ENCODE measurements at places on chromosomes 1 and 21.

DNA sequence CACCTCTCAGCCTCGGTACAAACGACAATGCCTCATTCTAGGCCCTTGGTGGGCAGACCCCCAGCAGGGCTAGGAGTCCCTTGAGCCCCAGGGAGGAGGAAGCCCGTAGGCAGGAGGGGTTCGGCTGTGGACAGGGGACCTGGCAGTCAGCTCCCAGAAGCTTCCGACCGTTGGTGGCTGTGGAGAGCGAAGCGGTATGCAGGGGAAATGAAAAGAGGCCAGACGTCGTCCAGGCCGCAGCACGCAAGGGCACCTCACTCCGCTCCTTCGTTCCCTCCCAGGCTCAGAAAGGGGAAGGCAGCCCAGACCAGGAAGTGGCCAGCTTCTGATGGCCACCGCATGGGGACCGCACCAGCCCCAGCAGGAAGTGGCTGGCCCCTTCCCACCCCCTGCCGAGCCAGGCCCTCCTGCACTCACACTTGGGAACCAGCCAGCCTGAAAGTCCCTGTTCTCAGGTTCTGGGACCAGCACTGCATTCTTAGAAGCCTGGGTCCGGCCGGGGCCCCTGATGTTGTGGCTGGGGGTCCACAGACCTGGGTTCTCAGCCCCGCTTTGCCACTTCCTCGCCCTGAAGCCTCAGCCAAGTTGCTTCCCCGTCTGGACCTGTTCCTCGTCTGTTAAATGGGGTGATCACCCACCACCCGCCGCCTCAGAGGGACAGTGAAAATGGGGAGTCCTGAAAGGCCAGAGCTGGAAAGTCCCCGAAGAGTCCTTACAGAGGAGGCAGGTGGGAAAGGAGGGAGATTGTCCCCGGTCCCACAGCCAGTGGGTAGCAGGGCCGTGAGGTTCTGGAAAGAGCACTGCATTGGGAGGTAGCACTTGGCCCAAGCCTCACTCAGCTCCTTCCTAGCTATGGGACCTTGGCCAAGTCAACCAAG, 104.0 kb upstream of the RUNX3 start:
- no peaks in the 10 kb centered on the region for H3K27me3 ChIP-seq
- H3K4me1 ChIP-seq = no peaks in the 10 kb centered on the region
- no peaks in the 10 kb centered on the region for H3K36me3 ChIP-seq
- no peak overlapping the region for H3K27ac ChIP-seq

- H3K4me3 ChIP-seq = no peak overlapping the region
- no peak overlapping the region for H3K27ac ChIP-seq
- no peaks in the 10 kb centered on the region for H3K27me3 ChIP-seq
- no peaks in the 10 kb centered on the region for H3K36me3 ChIP-seq
- no peak for DNase-seq
Measured at GRCh38 chr1:171457412-171457811, 27.9 kb upstream of the PRRC2C start.

DNA sequence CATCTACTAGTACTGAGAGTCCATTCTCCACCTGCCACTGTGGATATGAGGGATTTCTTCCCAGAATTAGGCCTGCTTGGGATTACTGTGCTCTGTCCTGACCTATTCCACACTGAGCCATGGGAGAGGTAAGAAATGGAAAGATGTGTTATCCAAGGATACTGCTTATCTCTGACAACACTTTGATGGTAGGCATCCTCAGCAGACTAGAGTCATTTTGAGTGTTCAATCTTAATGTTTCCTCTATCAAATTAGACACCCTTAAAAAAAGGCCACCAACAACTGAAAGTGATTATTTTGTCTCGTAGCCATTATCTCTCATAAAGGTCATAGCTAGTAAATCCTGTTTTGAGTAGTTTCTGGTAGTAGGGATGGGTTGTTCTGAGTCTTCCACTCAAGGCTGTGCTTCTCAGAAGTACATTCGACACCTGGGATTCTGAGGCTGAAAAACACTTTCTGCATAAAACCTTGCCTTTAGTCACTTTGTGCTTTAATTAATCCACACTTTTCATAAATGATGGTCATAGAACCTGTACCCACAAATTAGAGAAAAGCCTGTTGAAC, 8.8 kb downstream of the ATPAF1 start:
- no peak for DNase-seq
- H3K27ac ChIP-seq = no peak overlapping the region
- no peaks in the 10 kb centered on the region for H3K4me1 ChIP-seq
- H3K36me3 ChIP-seq = peaks cover 7% of the 10 kb centered on the region
- no peak overlapping the region for H3K4me3 ChIP-seq
- H3K27me3 ChIP-seq = no peaks in the 10 kb centered on the region

GRCh38 chr1:115757326-115757725, 11.2 kb downstream of the CASQ2 start:
- peak overlapping the region; percentile 77 for H3K27ac ChIP-seq
- H3K4me3 ChIP-seq = no peak overlapping the region
- peaks cover 33% of the 10 kb centered on the region for H3K4me1 ChIP-seq

DNA sequence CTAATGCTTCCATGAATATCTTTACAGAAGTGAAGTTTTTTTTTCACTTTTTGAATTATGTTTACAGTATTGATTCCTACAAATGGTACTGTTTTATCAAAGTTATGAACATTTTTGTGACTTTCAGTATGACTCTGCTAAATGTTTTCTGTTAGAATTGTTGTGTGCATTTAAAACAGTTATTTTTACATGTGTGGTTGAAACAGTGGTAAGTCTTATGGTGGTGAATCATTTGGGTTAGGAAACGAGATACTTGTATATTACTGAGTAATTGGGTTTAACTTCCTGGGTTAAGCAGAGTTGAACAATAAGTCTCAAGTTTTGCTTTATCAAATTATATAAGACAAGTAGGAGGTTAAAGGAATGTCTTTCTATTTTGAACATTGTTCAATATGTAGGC, 66.8 kb downstream of the VPS13D start:
- peaks cover 22% of the 10 kb centered on the region for H3K36me3 ChIP-seq
- no peaks in the 10 kb centered on the region for H3K4me1 ChIP-seq
- H3K27ac ChIP-seq = no peak overlapping the region

GRCh38 chr21:17451364-17451891, 61.4 kb upstream of the CXADR start:
- no peak overlapping the region for H3K27ac ChIP-seq
- H3K4me1 ChIP-seq = no peaks in the 10 kb centered on the region
- no peaks in the 10 kb centered on the region for H3K27me3 ChIP-seq
- H3K36me3 ChIP-seq = no peaks in the 10 kb centered on the region
- DNase-seq = no peak

DNA sequence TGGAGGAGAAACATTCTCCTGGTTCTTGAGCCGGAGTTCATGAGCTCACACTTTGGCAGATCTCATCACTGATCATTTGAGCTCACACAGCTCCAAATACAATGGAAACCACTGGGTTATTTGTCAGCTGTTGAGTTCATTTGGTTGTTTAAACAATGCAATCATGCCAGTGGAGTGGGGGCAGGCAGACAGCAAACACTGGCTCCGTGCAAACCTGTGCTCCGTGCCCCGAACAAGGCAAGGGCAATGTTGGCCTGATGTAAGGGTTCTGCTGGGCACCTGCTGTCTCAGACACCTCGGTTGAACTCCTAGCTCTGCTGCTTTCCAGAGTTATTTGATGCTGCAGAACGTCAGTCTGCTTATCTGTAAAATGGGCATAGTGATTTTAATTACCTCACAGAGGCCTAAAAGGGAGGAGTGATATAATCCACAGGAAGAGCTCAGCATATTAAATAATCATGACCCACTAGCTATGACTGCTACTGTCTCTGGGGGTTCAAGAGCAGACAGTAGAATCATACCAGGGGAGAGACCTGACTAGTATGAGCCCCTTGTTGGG, 20.0 kb upstream of the CLIC6 start:
- H3K4me1 ChIP-seq = peaks cover 4% of the 10 kb centered on the region
- H3K36me3 ChIP-seq = no peaks in the 10 kb centered on the region
- no peak for DNase-seq
- no peaks in the 10 kb centered on the region for H3K27me3 ChIP-seq
- no peak overlapping the region for H3K27ac ChIP-seq
- H3K4me3 ChIP-seq = no peak overlapping the region

DNA sequence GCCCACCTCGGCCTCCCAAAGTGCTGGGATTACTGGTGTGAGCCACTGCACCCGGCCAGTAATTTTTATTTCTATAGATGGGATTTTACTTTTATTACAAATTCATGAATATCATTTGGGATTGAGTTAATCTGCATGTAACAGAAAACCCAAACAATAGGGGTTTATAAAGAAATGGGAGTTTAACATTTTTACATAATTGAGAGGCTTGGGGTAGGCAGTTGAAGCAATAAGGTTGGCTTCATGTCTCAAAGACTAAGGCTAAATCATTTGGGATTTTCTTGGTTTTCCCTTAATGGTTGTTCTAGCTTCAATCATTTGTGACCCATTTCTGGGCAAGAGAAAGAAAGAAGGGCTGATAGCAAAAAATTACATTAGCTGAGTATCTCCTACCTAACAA, 118.7 kb upstream of the FOXD3 start:
- no peak overlapping the region for H3K27ac ChIP-seq
- DNase-seq = no peak
- no peaks in the 10 kb centered on the region for H3K4me1 ChIP-seq
- no peak overlapping the region for H3K4me3 ChIP-seq

GRCh38 chr21:39529026-39529425, 77.3 kb downstream of the SH3BGR start:
- H3K4me1 ChIP-seq = peaks cover 20% of the 10 kb centered on the region
- no peak for DNase-seq
- H3K27me3 ChIP-seq = no peaks in the 10 kb centered on the region
- H3K27ac ChIP-seq = no peak overlapping the region

DNA sequence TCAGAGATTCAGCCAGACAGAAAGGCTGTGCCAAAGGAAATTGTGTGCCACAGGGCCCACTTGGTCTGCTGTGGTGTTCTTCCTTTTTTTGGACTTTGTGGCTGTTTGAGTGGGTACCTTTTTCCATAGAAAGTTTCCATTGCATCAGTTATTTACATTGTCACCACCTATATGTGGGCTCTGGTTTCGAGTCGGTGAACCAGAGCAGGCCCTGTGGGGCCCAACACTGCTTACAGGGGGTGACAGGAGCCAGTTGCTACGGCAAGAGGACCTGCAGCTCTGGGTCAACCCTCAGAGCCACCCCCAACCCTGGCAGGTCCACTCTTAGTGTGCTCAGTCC, 157.0 kb upstream of the EDN2 start:
- no peak overlapping the region for H3K27ac ChIP-seq
- H3K4me3 ChIP-seq = no peak overlapping the region
- DNase-seq = no peak
- no peaks in the 10 kb centered on the region for H3K27me3 ChIP-seq
- H3K4me1 ChIP-seq = no peaks in the 10 kb centered on the region

DNA sequence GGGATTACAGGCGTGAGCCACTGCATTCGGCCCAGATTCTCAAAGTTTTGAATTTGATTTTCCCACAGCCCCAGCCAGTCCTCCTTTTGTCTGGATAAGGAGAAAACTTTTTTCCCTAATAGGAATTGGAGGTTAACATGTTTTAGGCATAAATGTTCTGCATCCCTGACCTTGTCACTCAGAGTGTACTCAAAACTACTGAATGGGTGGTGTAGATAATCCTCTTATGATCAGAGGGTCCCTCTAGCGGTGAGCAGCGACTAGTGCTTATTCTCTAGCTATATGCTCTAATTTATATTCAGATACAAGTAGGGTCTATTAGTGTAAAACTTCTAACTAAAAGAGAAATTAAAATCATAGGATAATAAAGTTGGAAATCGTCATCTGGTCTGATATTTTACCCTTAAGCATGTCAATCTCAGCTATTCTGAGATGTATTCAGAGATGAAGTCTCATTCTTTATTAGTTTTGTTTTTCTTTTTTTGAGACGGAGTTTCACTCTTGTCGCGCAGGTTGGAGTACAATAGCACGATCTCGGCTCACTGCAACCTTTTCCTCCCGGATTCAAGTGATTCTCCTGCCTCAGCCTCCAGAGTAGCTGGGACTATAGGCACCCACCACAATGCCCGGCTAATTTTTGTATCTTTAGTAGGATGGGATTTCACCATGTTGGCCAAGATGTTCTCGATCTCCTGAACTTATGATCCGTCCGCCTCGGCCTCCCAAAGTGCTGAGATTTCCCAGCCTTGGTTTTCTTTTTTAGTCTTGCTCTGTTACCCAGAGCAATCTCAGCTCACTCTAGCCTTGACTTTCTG, 2.7 kb upstream of the PSMD4 start:
- peak; percentile 66 for DNase-seq
- no peak overlapping the region for H3K4me3 ChIP-seq
- H3K4me1 ChIP-seq = peaks cover 14% of the 10 kb centered on the region

GRCh38 chr1:153742411-153743142, 14.7 kb downstream of the INTS3 start:
- H3K4me1 ChIP-seq = peaks cover 4% of the 10 kb centered on the region
- H3K36me3 ChIP-seq = peaks cover 20% of the 10 kb centered on the region
- no peak for DNase-seq
- H3K4me3 ChIP-seq = no peak overlapping the region
- peak overlapping the region; percentile 43 for H3K27ac ChIP-seq

DNA sequence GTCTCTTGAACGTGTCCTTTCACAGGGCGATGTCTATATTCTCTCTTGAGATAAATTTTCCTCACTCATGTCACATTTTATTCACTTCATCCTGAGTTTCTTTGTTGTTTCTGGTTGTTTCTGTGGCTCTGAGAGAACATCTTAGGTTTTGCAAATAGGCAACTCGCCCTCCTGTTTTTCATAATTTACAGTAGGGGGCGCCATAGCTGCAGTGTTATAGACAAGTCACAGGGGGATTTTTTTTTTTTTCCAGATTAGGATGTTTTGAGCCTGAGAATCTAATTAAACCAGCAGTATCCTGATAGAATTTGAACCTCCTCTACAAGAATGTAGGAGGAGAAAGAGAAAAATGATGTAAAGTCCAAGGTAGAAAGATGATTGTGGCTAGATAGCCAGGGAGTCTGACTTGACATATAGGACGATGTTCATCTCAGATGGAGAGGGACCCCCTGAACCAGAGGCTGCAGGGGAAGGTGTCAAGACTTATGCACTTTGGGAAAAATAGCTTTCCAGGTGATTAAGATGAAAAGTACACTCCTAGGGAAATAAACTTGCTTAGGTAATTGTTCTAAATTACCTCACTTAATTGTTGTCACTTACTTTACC, 76.3 kb downstream of the ZP4 start:
- H3K27me3 ChIP-seq = no peaks in the 10 kb centered on the region
- no peaks in the 10 kb centered on the region for H3K36me3 ChIP-seq
- H3K4me3 ChIP-seq = no peak overlapping the region
- no peak overlapping the region for H3K27ac ChIP-seq

DNA sequence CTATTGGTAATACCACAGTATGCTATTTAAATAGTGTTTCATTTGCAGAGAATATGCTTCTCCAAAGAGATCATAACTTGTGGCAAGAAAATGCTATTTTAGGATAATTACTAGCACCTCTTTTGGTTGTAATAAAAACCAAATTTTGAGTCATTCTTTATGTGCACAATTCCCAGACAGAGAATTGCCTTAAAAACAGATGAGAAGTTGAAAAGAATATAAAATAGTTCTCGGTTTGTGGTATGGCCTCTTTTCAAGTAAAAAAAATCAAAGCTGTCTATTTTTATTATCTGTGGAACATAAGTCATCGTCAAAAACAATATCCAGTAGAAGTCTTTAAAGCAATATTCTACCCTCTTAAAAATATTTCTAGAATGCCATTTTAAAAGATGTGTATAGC, 185.9 kb downstream of the GREM2 start:
- no peaks in the 10 kb centered on the region for H3K4me1 ChIP-seq
- no peaks in the 10 kb centered on the region for H3K27me3 ChIP-seq
- H3K36me3 ChIP-seq = no peaks in the 10 kb centered on the region
- no peak for DNase-seq
- H3K27ac ChIP-seq = no peak overlapping the region
- H3K4me3 ChIP-seq = no peak overlapping the region

GRCh38 chr1:19254416-19254815, 2.8 kb downstream of the MRTO4 start:
- DNase-seq = no peak
- H3K4me3 ChIP-seq = no peak overlapping the region
- peaks cover 25% of the 10 kb centered on the region for H3K36me3 ChIP-seq
- H3K4me1 ChIP-seq = peaks cover 18% of the 10 kb centered on the region
- H3K27ac ChIP-seq = no peak overlapping the region
